ENCODE measurements at places on chromosomes 13 and 19. TPM values are rescaled to one million over a fixed set of nuclear protein-coding genes. Genes with fewer than 3 reads are reported as not detected.

DNA sequence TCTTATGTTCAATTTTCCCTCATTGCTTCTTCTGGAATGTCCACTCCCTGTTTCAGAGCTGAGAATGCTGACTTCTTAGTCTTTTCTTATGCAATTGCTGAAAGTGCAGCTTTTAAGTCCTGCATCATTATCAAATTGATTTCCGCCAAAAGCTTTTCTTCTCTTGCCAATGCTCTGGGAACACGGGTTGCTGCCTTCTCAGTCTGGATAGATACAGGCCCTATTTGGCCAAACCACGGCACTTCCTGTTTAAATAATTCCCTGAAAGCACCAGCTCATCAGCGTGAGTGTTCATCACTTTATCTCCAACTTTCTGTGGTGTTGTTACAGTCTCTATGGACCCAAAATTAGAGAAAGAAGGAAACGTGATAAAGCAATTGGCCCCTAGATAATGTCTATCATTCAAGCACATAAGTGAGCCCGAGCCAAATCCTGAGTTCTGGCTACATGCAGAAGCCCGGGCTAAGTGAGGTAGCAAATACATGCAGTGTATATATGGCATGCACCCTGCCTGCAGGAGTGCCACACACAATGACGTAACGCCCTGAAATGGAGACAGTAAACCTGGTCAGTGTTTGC is 85.7 kb downstream of the CYSLTR2 start:
- no peak overlapping the region for H3K4me3 ChIP-seq
- no peak overlapping the region for H3K27ac ChIP-seq
- H3K36me3 ChIP-seq: no peaks in the 10 kb centered on the region
- H3K4me1 ChIP-seq: no peaks in the 10 kb centered on the region
- no peaks in the 10 kb centered on the region for H3K27me3 ChIP-seq

The KL gene
- 3.8 TPM for total RNA-seq

The SCAF1 gene
- total RNA-seq: 21.3 TPM

- no peaks in the 10 kb centered on the region for H3K36me3 ChIP-seq
- H3K27me3 ChIP-seq: no peaks in the 10 kb centered on the region
- no peak overlapping the region for H3K4me3 ChIP-seq
- no peak overlapping the region for H3K27ac ChIP-seq
- no peaks in the 10 kb centered on the region for H3K4me1 ChIP-seq
- DNase-seq: no peak
Observed at GRCh38 chr13:45595965-45596364, 19.6 kb downstream of the ERICH6B start.

The MAST1 gene
- 3.3 TPM for total RNA-seq

All from sigmoid colon (tissue), 7 donors.